Foreskin keratinocyte (primary cell): ENCODE measurements at places on chromosomes 4 and X. TPM values are rescaled to one million over a fixed set of nuclear protein-coding genes. Genes with fewer than 3 reads are reported as not detected.

Gene SPANXD
- total RNA-seq, result not detected in 2 replicates

DNA sequence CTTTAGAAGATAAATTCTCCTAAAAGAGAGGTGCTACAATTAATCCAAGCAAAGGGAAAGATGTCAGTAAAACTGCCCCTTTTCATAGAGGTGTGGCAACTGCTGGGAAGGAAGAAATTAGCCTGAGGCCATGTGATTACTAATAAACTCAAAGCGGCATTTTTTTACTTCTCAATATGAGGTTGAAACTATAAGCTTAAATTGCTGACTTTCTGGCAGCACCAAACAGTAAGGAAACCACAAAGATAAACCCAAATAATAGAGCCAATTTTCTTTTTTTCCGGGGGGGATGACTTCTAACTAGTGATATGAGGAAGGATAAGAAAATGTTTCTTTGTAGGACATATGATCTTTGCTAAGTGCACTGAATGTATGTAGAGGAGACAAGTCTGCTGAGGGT is 30.9 kb downstream of the AR start:
- peak; percentile 21 for DNase-seq

Gene FLNA
- total RNA-seq, result 1,667 and 1,680 TPM in 2 replicates

Gene AKAP14
- not detected in 2 replicates for total RNA-seq

Gene PNMA5
- total RNA-seq, result not detected in 2 replicates

Gene TBC1D9
- 13.9 and 16.4 TPM in 2 replicates for total RNA-seq

- peak; percentile 62 for DNase-seq
These were observed 177.4 kb upstream of the LEF1 start for GRCh38 chr4:108345862-108346817.

GRCh38 chrX:110425222-110426154 is 66.8 kb downstream of the RTL9 start:
- no peak for DNase-seq

Gene RNF150
- total RNA-seq, result 0.07 TPM in 1 of 2 replicates, not detected in the other

Gene PDE6B
- 0.34 and 0.81 TPM in 2 replicates for total RNA-seq

Gene TACR3
- total RNA-seq, result not detected in 2 replicates

Gene KLB
- 0.03 TPM in 1 of 2 replicates, not detected in the other for total RNA-seq

Gene MAP3K15
- total RNA-seq, result 0.07 and 0.10 TPM in 2 replicates

Gene NMU
- 0.27 and 2.8 TPM in 2 replicates for total RNA-seq

Gene AMTN
- not detected in 2 replicates for total RNA-seq

DNA sequence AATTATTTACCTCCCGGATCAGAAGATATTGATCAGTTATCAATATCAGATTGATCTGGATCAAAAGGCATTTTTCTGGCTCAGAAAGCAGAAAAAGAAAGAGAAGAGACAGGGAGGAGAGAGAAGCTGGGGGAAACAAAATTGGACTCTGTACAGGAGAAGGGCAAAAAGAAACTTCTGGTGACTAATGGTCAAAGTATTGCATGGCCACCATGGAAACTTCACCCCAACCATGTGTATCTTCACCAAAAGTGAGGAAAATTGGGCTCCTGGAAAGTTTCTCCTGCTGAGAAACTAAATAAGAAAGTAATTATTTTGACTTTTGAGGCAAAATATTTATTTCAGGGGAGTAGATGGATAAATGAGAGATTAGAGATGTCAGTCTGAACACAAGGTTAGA is 33.9 kb downstream of the RNF150 start:
- DNase-seq, result no peak

Gene WDR44
- 16.2 and 18.6 TPM in 2 replicates for total RNA-seq

DNA sequence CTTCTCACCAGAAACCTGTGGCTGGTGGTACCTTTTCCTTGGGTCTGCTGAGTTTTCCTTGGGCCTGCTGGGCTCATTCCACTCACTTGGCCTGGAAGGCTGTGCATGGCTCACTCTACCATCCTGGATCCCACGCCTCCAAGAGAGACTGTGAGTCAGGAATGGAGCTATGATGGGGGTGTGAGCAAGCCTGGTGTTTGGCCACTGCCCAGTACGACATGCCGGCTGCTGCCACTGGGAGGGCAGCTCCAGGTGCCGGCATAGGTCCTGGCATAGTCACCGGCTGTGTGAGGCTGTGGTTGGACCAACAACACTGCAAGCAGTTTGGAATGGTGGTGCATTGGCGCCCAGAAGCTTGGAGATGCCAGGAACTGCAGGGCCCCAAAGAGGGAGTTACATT is 721.7 kb downstream of the PCDH18 start:
- no peak for DNase-seq

DNA sequence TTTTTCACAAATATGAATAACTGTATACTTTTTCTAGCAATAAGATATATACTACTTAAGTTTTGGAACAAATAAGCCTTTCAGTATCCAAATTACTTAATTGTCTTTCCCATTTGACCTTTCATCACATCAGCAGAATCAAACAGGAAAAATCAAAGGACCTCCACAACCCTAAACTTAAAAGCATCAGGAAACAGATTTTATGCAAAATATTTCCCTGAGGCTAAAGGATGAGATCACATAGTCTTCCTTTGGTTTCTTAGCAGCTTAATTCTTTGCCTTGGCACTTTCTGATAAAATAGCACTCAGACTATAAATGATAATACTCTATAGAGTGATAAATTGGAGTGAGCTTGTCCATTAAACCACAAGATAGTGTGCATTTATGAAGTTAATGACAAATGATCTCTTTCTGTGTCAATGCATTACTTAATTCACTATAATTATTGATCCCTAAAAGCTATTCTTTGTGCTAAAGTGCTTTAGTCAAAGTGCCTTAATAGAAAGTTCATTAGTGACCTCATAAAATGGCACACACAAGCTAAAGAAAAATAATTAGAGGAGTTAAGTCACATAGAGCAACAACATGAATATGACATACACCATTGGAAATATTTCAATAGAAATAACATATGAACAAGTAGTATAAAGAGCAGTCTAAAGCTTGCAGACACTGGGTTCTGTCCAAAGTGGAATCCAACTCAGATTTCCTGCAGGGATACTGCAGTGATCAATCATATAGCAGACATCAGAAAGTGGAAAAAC is 15.7 kb upstream of the NDST3 start:
- no peak for DNase-seq

GRCh38 chr4:168857546-168858314 is 152.3 kb downstream of the CBR4 start:
- no peak for DNase-seq

DNA sequence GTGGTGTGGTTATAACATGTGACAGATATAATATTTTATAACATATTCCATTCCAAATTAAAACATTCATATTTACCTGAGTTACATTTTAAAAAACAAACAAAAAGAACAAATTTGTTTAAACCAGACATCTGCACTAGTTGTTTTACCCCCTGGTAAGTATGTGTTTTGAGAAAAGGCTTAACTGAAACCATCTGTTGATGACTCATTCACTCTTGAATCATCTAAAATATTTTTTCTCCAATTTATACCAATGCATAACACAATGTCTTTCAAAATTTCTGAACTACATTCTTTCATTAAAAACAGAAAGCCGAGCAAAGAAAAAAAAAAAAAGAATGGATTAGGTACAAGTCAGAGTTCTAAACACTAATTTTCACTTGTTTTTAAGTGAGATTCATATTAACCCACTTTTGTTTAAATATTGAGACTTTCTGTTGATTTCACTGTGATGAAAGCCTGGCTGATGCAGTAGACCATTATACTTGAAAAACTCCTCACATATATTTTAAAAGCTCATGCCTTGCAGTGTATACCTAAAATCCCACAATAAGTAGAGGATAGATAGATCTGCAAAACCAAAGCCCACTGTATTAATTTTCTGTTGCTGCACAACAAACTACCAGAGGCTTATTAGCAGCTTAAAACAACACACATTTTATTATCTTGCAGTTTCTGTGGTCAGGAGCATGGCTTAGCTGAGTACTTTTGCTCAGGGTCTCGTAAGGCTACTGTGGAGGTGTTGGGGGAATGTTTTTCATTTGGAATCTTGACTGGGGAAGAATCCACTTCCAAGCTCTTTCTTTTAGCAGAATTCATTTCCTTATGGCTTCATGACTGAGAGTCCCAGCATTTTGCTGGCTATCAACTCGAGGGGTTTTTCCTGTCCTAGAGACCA is 221.5 kb downstream of the PCDH18 start:
- peak; percentile 27 for DNase-seq

Gene TKTL2
- not detected in 2 replicates for total RNA-seq

Gene TCEAL5
- not detected in 2 replicates for total RNA-seq

- peak; percentile 78 for DNase-seq
These were observed 22.8 kb downstream of the MSN start for GRCh38 chrX:65690057-65690855.

DNA sequence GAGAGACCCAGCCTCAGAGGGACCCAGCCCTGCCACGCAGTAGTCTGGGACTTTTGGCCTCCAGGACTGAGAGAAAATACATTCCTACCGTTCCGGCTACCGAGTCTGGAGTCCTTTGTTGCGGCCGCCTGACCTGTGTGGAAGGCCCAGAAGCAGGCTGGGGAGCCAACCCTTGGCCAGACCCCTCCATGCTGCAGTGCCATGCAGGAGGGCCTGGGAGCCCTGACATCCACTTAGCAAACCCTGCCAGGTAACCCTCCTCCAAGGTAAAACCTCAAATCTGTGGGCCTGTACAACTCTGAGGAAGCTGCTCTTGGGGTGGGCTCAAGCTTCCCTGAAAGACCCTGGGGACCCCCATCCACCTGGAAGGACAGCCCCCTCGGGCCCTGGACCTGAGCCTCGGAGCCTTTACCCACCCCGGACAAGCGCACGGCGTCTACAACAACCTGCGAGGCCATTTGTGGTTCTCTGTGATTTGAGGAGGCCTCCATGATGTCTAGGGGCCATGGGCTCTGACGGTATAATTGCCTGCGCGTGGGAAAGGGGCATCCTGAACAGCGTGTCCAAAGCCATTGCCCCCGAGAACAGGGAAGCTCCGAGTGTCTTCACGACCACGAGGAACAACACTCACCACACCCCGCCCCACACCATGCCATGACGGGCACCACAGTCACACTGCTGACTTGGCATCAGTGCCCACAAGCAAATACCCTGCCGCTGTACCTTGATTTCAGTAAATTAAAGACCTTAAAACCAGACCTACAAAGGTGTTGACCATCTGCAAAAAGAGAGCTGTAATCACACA is 58.7 kb downstream of the ZFYVE28 start:
- DNase-seq, result no peak

Gene GAGE1
- total RNA-seq, result not detected in 2 replicates

GRCh38 chr4:132642016-132642817 is 506.9 kb upstream of the PCDH10 start:
- no peak for DNase-seq

DNA sequence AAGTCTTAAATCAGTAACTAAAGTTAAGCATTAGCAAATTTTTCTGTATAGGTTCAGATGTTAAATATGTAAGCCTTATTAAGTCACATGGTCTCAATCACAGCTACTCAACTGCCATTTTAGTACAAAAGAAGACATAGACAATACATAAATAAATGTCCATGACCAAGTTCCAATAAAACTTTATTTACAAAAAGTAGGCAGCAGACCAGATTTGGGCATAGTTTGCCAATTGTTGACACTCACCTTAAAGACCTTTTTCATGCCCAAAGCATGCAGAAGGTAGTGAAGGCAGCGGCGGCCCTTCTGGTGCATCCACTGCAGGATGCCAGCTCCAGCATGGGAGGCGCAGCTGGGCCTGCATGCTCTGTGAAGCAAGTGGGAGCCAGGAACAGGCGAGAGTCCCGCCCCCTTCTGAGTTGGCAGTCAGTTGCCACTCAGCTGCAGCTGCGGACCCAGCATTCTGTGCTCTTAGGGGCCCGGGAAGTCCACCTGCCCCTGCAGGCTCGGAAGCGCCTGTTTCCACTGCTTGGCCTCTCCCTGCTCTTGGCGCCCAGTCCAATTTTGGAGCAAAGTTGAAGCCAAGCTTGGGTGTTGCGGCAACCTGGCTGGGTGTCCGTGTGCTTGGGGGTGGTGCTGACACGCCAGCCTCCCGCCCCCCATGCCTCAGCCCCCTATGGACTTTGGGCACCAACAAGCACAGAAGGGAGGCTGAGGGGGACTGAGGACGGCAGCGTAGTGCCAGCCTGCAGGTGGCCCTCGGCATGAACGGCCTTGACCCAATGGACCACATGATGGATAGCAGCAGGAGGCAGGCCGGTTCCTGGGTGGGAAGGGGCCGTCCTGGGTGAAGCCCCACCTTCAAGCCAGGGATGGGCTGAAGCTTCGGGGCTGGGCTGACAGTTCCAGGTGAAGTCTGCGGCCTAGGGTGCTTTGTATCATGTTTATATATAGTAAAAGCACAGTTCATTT is 42.4 kb upstream of the PABPC4L start:
- no peak for DNase-seq

- no peak for DNase-seq
These were observed 16.4 kb downstream of the MBNL3 start for GRCh38 chrX:132472397-132472796.

- DNase-seq, result no peak
These were observed 1.9 kb upstream of the BMX start for GRCh38 chrX:15498741-15499140.

DNA sequence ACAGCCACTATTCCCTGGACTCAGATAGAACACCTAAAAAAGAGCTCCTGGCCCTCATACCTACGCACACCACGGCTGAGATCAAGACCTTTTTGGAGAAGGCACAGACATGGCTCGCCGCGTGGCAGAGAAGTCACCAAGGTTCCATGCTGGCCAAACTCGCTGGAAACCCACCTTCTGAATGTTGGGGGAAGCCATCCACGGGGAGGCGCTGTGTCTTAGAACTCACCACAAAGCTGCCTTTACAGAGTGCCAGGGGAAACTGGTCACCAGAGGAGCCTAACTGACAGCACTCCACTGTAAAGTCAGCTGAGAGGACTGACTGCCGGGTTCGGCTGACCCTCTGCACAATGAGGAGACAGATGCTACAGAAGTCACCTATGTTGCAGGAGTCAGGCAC is 97.9 kb downstream of the NEUROG2 start:
- DNase-seq, result no peak

GRCh38 chrX:118655561-118656246 is 71.7 kb upstream of the IL13RA1 start:
- DNase-seq, result peak; percentile 45

DNA sequence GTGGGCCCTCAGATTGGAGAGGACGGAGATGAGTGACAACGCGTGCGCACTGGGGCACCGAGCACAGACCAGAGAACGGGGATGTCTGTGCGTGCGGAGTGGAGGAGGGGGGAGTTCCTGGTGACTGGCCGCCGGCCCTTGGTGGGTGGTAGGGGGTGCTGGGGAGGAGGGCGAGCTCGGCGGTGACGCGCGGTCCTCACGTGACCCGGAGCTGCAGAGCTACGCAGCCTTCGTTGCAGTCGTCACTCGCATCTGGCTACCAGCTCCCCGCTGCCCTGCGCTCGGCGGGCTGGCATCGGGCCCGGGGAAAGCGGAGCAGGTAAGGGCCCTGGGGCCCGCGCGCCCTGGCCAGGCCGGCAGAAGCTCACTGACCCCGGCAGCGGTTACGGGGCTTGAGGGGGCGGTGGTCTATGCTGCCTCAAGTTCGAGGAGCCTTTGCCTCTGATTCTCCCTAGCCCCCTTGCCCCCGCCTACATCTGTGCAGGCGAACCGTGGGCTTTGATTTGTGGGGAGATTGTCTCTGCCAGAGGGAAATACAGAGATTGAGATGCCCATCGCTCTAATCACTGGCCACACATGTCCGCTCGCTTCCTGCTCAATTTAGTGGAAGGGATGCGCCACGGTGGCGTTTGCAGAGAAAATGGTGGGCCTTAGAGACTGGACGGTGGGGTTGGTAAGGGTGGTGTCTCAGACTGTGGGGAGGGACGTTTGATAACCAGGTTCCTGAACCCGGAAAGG is at the start of gene ARMCX4:
Gene ARMCX4 (plus strand): TSS at position 245 of the 738 bp plus-strand sequence. CDS start 3,134 bp downstream, outside the sequence.
- DNase-seq, result peak; percentile 8

- peak; percentile 12 for DNase-seq
These were observed 3.0 kb downstream of the NFKB1 start for GRCh38 chr4:102503831-102504786.

Gene CPEB2
- total RNA-seq, result 9.1 and 13.2 TPM in 2 replicates

Gene GAGE10
- total RNA-seq, result not detected in 2 replicates
